ENCODE measurements at places on chromosomes 16 and 17.

- DNase-seq, result no peak
Observed at GRCh38 chr16:47887496-47887895, 268.3 kb downstream of the ABCC12 start.

- no peak for DNase-seq
Observed at GRCh38 chr16:78436846-78437245, 337.4 kb downstream of the WWOX start.

- DNase-seq, result no peak
Observed at GRCh38 chr16:30551781-30552180, 6.4 kb downstream of the ZNF764 start.

GRCh38 chr16:6548507-6548906 lies 784.1 kb upstream of the RBFOX1 start:
- DNase-seq, result no peak

GRCh38 chr16:53998966-53999522 lies 287.5 kb downstream of the IRX3 start:
- no peak for DNase-seq

GRCh38 chr17:78023042-78023441 lies 64.5 kb downstream of the TNRC6C start:
- DNase-seq, result no peak

GRCh38 chr16:27514806-27515205 lies 34.9 kb downstream of the GTF3C1 start:
- no peak for DNase-seq

DNA sequence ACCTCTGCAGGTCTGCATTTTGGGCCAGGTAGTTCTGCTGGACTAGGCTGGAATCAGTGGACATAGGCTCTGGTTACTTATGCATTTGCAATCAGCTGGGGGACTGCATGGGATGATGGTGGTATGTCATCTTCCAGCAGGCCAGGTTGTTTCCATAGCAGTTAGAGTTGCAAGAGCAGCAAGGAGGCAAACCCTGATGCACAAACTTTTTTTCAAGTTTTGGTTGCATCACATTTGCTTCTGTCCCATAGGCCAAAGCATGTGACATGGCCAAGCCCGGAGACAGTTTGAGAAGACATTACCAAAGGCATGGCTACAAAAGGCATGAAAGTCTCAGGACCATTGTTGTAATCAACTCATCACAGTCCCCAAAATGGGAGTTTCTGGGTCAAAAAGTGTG lies 58.2 kb downstream of the PRKCB start:
- no peak for DNase-seq

- no peak for DNase-seq
Observed at GRCh38 chr17:74307984-74308773, 17.8 kb upstream of the KIF19 start.

DNA sequence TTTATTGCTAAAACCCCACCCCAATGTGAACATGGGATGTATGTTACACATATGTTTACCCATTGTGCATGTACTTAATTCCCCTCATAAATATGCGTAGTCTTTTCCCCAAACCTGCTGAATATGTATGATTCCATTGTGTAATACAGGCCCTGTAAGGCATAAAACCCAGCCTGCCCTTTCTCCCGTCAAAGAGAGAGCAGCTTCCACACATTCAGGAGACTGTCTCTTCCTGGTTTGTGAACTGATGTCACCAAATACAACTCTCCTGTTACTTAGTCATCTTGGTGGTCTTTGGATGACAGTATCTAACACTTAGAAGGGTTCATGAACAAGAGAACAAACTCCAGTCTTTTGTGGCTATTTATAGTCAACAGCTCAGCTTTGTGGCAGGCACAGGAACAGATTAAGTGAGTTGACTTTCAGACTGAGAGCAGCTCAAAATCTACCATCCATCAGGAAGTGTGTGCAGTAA lies 24.7 kb upstream of the TMC7 start:
- DNase-seq, result no peak

GRCh38 chr16:22353933-22354541 lies 20.4 kb downstream of the CDR2 start:
- no peak for DNase-seq

DNA sequence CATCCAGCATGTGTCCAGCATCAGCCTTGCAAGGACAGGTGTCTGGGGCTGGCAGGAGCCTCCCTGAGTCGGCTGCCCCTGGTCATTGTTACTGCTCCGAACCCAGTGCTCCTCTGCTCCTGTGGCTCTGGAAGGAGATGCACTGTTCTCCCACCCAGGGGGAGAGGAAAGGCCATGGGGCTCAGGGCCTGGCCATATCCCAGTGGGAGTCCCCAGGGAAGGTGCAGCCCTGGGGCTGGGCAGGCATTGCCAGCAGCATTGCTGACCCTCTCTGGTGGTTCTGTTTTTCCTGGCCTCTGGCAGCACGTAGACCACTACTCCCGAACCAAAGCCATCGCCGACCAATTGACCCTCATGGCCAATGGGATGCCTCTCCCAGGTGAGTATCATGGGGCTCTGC lies 9.6 kb downstream of the SDR42E2 start:
- no peak for DNase-seq

- no peak for DNase-seq
Observed at GRCh38 chr17:71118039-71118438, 948.7 kb downstream of the KCNJ2 start.

- DNase-seq, result no peak
Observed at GRCh38 chr16:21120976-21121520, 29.6 kb downstream of the DNAH3 start.

DNA sequence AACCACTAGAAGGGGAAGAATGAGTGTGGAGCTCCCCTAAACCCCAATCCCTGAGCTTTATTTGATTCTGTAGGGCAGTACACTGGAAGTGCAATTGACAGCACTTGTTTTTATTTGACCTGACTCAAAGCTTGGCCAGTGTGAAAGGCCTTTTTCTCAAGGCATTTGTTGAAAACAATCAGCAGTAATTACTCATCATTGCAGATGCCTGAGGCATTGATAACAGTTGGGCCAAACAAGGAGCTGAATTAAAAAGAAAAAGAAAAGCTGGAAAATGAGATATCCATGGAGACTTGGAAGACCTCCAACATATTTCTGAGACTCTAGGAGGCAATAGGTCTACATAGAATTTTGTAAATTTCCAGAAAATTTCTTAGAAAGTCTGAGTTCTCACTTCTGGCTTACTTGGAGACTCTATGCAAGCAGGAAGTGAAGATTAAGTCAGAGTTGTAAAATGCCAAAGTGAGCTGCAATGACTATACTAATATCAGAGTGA lies 200.8 kb upstream of the KCNJ16 start:
- DNase-seq, result no peak

GRCh38 chr17:60769327-60769726 lies 91.7 kb downstream of the BCAS3 start:
- no peak for DNase-seq

- no peak for DNase-seq
Observed at GRCh38 chr17:68924793-68925720, 30.1 kb downstream of the ABCA8 start.

DNA sequence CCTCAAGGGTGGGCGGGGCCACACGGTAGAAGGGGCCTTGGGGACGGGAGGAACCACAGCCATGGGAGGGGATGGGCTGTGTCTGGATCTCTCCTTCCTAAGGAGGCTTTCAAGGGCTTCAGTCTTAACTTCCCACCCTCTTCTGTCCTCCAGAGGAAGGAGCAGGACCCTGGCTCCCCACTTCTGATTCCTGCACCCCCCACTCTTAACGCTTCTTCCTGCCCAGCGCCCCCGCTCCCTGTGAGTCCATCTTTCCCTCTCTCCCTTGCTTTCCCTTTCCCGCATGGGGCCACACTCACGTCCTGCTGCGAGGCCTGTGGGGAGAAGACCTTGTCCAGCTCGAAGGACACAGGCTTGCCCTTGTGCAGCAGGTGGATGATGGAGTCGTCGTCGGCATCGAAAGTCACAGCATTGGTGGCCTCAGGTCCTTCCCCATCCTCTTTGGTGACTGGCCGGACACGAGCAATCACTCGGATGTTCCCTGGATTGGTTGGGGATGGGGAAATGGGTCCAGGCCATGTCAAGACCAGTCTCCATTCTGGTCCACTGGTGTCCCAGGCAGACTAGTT lies 29.7 kb downstream of the KATNB1 start:
- DNase-seq, result no peak

DNA sequence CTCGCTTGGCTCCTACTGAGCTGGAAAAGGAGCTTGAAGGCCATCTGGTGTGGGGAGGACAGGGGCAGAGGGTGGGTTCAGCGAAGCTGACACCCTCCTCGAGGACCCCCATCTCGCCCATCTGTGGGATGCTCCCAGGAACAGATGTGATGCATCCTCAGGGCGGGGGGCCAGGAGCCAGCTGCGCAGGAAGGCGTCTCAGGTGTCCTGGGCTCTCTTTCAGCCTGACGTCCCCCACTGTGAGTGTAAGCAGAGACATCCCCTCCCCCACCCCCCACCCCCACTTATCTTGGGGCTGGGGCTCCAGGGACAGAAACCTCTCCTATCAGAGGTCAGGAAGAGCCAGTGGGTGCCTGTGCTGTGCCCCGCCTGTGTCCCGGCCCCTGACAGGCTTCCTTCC lies 16.2 kb downstream of the KIF19 start:
- no peak for DNase-seq

DNA sequence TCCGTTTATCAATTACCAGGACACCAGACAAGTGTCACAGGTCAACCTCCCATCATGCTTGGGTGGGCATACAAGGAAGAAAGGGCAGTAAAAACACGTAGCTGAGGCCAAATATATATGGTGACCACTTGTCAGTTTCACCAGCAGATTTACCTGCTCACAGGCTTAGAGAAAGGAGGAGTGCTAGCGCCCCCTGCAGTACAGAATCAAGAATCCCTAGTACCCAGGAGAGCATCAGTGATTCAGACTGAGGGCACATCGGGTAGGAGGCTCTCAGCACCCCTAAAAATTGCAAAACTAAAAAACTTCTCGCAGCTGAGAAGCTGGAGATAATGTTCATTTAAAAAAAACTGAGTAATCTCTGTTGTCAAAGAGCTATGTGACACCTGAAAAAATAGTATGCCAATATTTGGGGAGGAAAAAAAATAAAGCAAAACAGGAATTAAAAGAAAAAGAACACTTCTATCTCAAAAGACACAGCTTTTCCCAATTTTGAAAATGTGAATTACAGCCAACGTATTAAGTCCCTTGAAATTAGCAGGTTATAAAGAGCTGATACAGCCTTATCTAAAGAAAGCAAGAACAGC lies 21.2 kb upstream of the MON1B start:
- peak; percentile 70 for DNase-seq

- DNase-seq, result no peak
Observed at GRCh38 chr17:57943140-57943539, 12.1 kb downstream of the CUEDC1 start.

DNA sequence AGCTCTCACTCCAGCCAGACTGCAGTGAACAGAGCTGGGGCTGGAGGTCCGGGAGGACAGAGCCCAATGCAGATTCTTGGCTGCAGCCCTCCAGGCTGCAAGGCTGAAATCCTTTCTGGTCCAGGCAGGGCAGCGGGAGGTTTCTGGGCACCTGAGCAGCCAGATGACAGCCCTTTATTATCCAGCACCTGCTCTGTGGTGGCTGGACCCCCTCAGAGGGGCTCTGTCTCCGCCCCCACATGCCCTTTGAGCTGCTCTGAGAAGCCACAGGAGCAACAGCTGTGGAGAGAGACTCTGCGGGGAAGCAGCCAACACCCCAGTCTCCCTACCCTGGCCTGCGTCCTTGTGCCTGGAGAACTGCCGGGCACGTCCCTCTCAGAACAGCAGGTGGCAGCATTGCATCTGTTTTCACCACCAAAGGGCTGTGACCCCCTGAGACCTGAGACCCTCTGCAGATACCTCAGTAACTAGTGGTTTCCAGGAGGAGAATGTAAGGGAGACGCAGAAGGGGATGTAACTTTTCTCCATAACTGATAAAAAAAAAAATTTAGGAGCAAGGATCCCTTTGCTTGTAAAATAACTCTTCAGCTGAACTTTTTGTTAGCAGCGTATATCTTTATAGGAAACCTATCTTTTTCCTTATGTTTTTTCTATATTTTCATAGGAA lies 3.7 kb upstream of the CNP start:
- DNase-seq, result peak; percentile 79

DNA sequence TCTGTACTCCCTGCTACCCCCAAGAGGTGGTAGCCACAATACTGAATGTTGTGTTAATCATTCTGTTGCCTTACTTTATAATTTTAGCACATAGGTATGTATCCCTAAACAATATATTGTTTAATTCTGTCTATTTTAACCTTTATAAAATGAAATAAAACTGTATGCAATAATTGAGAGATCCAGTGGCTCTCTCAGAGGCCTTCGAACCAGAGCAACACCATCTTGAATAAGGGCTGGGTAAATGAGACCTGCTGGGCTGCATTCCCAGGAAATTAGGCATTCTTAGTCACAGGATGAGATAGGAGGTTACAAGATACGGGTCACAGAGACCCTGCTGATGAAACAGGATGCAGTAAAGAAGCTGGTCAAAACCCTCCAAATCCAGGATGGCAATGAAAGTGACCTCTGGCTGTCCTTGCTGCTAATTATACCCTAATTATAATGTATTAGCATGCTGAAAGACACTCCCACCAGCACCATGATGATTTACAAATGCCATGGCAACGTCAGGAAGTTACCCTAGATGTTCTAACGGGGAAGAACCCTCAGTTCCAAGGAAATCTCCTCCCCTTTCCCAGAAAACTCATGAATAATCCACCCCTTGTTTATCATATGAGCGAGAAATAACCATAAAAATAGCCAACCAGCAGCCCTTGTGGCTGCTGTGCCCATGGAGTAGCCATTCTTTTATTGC lies 2.0 kb upstream of the CANT1 start:
- DNase-seq, result no peak

GRCh38 chr16:57304169-57305061 lies 19.9 kb upstream of the PLLP start:
- DNase-seq, result no peak

DNA sequence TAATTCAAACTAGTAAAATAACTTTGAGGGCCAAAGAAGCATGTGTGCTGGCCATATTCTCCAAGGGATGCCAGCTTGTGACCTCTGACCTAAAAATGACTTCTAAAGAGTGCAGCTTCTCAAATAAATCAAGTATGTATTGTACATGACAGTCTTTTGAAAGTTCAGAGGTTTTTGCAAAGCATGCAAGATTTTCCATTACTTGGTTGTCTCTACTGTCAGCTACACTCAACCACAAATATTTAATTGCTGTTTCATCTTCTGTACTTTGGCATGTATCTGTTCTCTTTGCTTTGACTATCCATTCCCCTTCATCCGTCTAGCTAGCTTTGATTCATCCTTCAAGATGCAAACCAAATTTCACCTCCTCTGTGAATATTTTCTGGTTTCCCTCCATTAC lies 121.9 kb upstream of the HS3ST2 start:
- DNase-seq, result no peak

All from neuronal stem cell (in vitro differentiated cells).